Heart left ventricle (tissue), 16 donors: ENCODE measurements at places on chromosomes 4 and X. TPM values are rescaled to one million over a fixed set of nuclear protein-coding genes. Genes with fewer than 3 reads are reported as not detected.

DNA sequence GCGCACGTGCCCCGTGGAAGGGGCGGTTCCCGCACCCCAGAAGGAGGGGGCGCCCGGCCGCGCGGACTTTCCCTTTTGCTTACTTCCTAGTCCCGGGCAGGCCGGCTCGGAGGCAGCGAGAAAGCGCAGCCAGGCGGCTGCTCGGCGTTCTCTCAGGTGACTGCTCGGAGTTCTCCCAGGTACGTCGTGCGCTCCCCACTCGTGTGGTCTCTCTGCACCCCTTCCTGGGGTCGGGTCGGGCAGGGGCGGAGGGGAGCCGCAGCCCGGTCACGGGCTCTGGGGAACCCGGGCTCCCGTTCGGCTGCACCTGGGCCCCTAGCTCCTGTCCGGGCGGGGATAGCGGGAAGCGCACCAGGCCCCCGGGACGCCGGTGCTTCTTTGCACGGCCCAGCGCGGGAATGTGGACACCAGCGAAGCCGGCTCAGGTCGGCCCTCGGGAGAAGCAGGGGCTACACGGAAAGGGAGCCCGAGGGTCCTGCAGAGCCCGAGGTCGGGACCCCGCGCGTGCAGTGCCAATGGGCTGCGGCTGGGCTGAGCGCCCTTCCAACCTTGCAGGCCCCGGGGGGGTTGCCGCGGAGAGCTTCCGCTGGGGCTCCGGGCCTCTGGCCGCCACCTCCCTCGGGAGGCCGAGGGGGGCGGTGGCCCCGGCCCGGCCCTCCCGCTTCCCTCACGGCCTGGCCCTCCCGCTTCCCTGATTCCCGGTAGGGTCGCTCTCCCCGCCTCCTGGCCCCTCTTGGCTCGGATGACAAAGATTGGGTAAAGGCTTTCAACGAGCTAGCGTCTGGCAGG, at the start of gene TLR2:
TSS of gene TLR2 (plus strand) at position 99 of the 789 bp plus-strand sequence. CDS start 18,628 bp downstream, outside the sequence.
- H3K27ac ChIP-seq, result peak within 1 kb of the TSS; percentile 52
- H3K4me3 ChIP-seq, result peak within 1 kb of the TSS; percentile 61
- no peaks in the 10 kb centered on the region for H3K4me1 ChIP-seq
- DNase-seq, result peak; percentile 91
- H3K36me3 ChIP-seq, result no peaks in the 10 kb centered on the region
- H3K27me3 ChIP-seq, result peaks cover 3% of the 10 kb centered on the region

Gene XK
- total RNA-seq, result 10.8 TPM

GRCh38 chrX:118049713-118050112, 66.9 kb downstream of the KLHL13 start:
- no peaks in the 10 kb centered on the region for H3K36me3 ChIP-seq
- no peaks in the 10 kb centered on the region for H3K27me3 ChIP-seq
- H3K4me1 ChIP-seq, result no peaks in the 10 kb centered on the region
- H3K4me3 ChIP-seq, result no peak overlapping the region
- DNase-seq, result no peak

- DNase-seq, result no peak
- H3K36me3 ChIP-seq, result peaks cover 30% of the 10 kb centered on the region
- H3K4me1 ChIP-seq, result no peaks in the 10 kb centered on the region
- H3K27me3 ChIP-seq, result no peaks in the 10 kb centered on the region
Measured at GRCh38 chr4:8220661-8221450, 21.8 kb downstream of the SH3TC1 start.

- H3K4me3 ChIP-seq, result no peak overlapping the region
- no peak for DNase-seq
- H3K27ac ChIP-seq, result no peak overlapping the region
- no peaks in the 10 kb centered on the region for H3K27me3 ChIP-seq
- H3K4me1 ChIP-seq, result no peaks in the 10 kb centered on the region
Measured at GRCh38 chr4:88771883-88772450, 74.3 kb upstream of the NAP1L5 start.

GRCh38 chr4:158139086-158139485, 33.7 kb downstream of the GASK1B start:
- H3K27me3 ChIP-seq, result no peaks in the 10 kb centered on the region
- H3K27ac ChIP-seq, result no peak overlapping the region
- no peak overlapping the region for H3K4me3 ChIP-seq
- peaks cover 39% of the 10 kb centered on the region for H3K4me1 ChIP-seq
- no peak for DNase-seq

DNA sequence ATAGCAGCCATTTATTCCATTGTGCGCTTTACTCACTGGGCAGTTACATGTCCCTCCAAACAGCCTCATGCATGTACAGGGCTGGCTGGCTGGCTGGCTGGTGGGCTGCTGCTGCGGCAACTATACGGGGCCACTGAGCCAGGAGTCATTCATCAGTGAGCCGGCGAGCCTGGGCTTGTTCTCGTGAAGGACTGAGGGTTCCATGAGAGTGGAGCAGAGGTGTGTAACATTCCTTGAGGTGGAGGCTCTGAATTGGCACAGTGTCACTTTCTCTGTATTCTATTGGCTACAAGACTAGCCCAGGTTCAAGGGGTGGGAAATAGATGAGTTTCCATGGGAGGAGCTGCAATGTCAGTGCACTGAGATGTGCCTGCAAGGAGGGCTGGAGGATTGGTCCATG, 89.1 kb downstream of the ARHGAP10 start:
- H3K4me3 ChIP-seq, result no peak overlapping the region
- H3K4me1 ChIP-seq, result peaks cover 45% of the 10 kb centered on the region
- H3K27ac ChIP-seq, result peak overlapping the region; percentile 83
- H3K27me3 ChIP-seq, result no peaks in the 10 kb centered on the region
- peaks cover 15% of the 10 kb centered on the region for H3K36me3 ChIP-seq

Gene RIBC1
- total RNA-seq, result 0.54 TPM

Gene LIAS
- total RNA-seq, result 27.5 TPM

Gene GPR101
- not detected for total RNA-seq

- H3K4me1 ChIP-seq, result no peaks in the 10 kb centered on the region
- no peaks in the 10 kb centered on the region for H3K27me3 ChIP-seq
- H3K27ac ChIP-seq, result no peak overlapping the region
- peak overlapping the region; percentile 30 for H3K4me3 ChIP-seq
- DNase-seq, result no peak
Measured at GRCh38 chr4:56424697-56425514, 10.5 kb downstream of the PPAT start.

DNA sequence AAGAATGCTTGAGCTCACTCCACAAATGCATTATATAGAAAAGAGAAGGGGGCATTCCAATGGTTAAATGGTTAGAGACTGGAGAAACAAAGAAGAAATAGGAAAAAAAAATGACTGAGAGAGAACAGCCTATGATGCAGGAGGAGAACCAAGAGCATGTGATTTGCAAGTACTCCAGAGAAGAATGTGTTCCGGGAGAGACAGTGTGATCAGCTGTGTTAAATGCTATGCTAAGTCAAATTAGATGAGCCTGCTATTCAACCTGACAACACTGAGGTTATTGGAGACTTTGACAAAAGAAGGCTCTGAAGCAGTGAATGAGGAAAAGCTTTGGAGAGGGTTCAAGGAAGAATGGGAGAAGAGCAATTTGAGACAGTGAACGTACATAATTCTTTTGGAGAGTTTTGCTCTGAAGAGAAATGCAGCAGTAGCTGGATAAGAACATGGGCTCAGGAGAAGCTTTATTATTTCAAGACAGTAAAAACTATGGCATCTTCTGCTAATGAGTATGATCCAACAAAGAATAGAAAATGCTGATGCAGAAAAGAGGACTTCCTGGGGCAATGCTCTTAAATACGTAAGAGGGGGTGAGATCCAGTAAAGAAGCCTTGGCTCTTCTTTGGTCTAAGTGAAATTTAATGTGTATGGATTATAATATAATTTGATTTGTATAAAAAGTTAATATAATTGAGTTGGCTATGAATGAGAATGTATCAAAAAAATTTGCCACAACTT, 66.3 kb downstream of the PPP3CA start:
- no peaks in the 10 kb centered on the region for H3K36me3 ChIP-seq
- H3K27ac ChIP-seq, result no peak overlapping the region
- H3K4me1 ChIP-seq, result peaks cover 6% of the 10 kb centered on the region

Gene HHIP
- total RNA-seq, result 3.8 TPM

DNA sequence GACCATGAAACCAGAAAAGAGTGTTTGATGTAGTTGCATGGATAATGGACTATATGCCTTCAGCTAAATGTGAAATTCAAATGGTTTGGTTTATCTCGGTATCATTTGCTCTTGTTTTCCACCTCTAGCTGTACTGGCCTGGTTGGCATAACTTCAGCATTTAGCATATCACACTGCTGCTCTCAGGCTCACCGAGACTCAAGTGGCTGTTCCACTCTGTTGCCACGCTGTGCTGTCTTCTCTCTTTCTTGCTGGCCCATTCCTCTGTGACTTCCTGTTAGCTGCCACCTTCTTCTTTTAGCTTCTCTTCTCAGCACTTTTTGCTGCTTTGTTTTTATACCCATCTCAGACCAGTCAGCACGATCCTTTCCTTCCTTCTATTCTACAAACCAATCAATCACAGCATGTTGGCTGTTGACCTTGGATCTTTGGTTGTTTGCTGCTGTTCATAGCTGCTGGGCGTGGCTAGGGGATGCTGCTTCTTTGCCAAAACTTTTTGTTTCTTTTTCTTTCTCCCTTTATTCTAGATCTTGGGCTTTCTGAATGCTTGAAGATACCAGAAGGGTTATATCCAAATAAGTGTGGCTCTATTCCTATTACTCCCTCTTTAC, 24.0 kb downstream of the INTS6L start:
- H3K36me3 ChIP-seq, result no peaks in the 10 kb centered on the region
- no peak overlapping the region for H3K4me3 ChIP-seq
- DNase-seq, result no peak
- H3K27me3 ChIP-seq, result no peaks in the 10 kb centered on the region
- H3K27ac ChIP-seq, result no peak overlapping the region
